HAP-1 (cell line): ENCODE measurements at places on chromosomes 4 and X.
A peak's percentile ranks its signal among the peaks of the same experiment; 100 is the strongest.

DNA sequence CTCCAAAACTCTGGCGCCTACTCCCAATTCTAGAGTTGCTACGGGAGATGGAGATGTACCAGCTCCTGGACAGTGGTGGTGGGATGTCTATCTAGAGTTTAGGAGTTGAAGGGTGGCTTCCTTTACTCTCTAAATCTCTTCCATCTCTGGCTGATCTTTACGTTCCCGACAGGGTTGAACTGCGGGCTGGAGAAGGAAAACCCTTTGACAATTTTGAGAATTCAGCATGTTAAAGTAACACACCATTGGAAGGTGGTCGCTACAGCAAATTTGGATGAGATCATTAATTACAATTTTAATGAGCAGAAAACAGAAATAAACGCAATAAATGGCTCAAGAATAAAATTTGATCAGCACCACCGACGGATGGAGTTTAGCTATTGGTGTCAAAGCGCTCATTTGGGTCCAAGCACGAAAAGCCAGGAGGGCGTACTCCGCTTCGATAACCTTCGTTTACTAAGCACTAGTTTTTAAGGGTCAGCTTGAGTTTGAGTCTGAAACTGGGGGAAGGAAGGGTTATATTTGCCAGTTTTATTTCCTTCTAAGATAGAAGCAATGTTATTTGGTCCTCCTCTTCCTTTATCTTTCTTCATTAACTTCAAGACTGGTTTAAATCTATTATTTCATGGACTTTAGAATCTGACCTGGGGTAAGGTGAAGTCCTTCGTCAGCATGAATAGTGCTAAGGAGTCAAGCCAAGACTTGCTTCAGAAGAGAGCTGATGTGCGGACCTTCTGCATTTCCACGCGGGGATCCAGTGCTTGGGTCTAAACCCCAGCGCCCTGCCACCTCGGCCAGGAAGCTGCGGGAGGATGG lies 1.5 kb upstream of the NKX6-1 start:
- no peak for DNase-seq

GRCh38 chr4:83013420-83013867 lies 2.8 kb upstream of the LIN54 start:
- no peak for DNase-seq

GRCh38 chr4:4427121-4427870 lies 40.4 kb downstream of the NSG1 start:
- no peak for DNase-seq

- DNase-seq = no peak
Observed at GRCh38 chr4:27910227-27910626, 1049.6 kb downstream of the STIM2 start.

- peak; percentile 36 for DNase-seq
Observed at GRCh38 chrX:150683536-150684146, 9.6 kb upstream of the MTMR1 start.

DNA sequence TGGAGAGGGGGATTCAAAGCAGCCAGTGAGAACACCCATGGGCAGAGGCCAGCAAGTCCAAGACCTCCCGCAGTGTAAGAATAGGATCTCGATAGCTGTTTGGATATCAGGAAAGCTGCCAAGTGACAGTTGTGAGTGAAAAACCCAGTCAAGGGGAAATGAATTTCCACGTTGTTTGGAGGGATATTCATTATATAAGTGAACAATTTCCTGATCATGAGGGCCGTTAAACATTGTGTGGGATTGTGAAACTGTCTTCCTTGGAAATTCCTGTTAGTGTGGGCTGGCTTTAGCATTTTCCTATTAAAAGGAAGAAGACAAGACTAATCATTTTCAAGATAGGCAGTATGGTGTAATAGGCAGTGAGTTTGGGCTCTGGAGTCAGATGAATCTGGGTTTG lies 15.0 kb downstream of the CLDN2 start:
- no peak for DNase-seq

DNA sequence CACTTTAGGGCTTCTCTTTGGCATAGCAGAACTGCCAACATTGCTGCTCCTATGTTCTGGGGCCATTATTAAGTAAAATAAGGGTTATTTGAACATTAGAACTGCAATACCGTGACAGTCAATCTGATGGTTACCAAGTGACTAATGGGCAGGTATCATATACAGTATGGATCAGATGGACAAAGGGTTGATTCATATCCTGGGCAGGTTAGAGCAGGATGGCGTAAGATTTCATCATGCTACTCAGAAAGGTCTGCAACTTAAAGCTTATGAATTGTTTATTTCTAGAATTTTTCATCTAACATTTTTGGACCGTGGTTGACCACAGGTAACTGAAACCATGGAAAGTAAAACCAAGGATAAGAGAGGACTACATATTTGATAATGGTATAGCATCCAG lies 40.9 kb downstream of the BRCC3 start:
- DNase-seq = no peak
